ENCODE measurements at places on chromosomes 2 and 18.
A peak's percentile ranks its signal among the peaks of the same experiment; 100 is the strongest.

DNA sequence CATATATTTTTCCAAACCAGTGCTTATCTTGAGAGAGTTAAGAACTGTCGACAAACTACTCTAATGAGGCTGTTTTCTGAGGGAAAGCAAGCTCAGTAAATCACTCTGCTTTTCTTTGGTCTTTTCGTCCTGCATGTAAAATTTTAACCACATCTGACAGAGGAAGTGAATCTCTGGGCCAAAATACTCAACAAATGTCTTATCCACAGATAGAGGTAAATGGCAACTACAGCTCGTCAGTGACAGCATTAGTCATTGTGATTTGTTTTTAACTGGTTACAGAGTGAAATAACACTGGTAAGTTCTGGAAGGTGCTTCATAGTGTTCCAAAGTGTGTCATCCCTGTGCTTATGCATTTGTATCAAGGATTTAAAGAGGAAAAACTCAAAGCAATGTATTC lies 82.6 kb upstream of the SLC8A1 start:
- no peak for DNase-seq

DNA sequence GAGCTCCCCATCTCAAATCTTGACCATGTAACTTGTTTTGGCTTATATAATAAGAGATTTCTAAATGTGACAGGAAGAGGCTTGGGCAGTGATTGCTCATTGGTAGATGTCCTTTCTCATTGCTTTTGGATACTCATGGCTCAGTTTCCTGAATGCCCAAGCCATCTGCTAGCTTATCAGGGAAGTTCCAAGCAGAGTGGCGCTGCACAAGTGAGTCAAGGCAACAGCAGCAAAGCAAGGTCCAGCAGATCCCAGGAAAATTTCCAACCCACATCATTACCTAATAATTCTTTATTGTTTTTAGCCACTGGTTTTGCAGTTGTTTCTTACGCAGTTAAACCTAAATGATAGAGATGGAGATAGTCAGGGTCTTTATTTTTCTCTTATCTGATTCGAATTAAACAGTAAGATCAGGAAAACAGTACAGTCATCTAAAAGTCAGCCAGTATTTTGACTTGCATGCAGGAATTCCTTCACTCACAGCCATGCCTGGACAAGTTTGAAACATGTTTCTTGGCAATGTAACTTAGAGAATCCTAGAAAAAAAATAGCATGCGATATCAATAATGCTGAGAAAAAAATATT lies 349.7 kb upstream of the TMEFF2 start:
- DNase-seq = no peak

DNA sequence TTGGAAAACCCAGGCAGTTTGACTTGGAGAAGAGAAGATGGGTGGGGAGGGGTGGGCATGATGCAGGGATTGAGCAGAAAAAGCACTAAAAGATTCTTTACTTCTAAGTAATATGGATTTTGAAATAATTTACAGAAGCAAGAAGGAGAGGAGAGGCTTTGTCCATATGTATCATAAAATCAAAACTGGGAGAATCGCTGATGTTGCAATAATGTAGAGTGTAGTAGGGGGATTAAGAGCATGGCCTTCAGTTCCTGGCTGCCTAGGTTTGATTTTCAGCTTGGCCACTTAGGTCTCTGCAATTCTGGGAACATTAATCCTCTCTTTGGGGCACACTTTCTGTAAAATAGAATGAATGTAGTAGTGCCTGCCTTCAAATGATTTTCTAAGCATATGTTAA lies 1760.4 kb upstream of the CELF4 start:
- DNase-seq = no peak

GRCh38 chr18:59123588-59124369 lies 15.9 kb upstream of the SEC11C start:
- no peak for DNase-seq

- no peak for DNase-seq
Observed at GRCh38 chr2:135998879-135999278, 13.5 kb upstream of the DARS1 start.

DNA sequence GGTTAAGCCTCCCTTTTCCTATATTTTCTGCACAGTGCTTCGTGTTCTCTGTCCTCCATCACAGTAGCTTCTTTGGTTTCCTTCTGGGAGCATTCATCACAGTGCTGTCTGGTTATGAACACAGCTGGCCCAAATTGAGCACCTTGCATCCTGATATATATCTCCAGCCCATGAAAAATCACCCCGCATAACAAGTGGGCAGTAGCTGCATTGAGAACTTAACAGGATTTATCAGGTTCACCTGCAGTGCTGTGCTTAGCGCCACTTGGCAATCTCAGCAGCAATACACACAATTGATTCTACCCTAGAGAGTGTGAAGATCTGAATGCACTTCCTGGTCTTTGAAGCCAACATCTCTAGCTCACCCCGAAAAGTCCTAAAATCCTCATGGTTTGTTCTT lies 408.0 kb downstream of the RNF144A start:
- no peak for DNase-seq

- DNase-seq = no peak
Observed at GRCh38 chr2:20184067-20184938, 40.6 kb downstream of the SDC1 start.

DNA sequence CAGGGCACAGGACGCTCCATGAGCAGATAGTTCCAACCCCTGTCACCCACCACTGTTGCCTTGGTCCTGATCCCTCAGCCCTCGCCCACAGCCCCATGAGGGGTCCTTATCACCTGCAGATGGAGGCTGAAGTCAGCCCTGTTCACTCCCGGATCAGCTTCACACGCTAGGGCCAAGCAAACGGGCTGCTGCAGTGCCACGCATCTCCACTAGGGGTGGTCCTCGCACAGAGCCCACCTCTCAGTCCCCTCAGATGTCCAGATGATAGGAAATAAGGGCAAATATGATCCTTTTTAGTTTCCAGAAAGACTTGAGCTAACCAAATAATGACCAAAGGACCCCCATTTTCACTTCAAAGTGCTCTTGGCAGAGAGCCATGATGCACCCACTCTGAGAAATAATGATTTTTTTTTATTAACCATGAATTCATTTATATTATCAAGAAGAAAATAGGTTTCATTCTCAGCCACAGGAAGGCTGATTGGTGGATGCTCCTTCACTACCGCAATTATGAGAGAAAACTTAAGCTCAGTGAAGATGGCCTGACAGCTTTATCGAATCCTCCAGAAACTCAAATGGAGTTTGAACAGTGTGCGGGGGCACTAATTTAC lies 71.9 kb upstream of the KLHL29 start:
- peak; percentile 27 for DNase-seq

GRCh38 chr2:109032229-109032820 lies 43.3 kb upstream of the EDAR start:
- no peak for DNase-seq

- DNase-seq = peak; percentile 57
Observed at GRCh38 chr2:108029496-108029895, 43.2 kb downstream of the SLC5A7 start.

DNA sequence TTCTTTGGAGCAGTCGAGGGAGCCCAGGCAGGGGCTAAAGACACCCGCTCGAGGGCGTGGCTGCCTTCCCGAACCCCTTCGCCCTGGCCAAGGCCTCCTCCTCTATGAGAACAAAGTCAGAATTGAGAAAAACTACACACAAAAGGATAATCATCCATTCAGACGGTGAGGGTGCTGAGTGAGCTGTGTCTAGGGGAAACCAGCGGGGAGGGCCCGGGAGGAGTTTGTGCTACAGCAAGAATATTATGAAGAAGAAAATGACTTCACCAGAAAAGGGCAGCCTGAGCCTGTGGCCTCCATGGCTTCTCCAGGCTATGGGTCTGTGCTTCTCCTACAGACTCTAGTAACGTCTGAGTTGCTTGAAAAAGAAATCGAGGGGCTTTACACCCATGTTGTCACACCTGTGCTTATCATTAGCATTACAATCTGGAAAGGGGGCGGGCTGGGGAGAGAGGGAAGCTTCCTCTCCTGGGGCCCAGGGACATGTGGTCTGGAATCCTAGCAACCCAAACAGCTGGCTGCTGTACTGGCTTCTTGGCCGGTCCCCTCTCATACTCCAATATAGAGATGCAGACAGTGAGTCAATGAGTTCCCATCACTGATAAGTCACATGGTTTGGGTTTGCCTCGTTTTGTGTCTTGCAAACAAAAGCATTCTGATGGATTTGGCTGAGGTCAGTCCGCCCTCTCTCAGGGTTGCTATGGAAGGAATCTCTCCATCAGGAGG lies 52.0 kb upstream of the ARL4C start:
- peak; percentile 79 for DNase-seq

DNA sequence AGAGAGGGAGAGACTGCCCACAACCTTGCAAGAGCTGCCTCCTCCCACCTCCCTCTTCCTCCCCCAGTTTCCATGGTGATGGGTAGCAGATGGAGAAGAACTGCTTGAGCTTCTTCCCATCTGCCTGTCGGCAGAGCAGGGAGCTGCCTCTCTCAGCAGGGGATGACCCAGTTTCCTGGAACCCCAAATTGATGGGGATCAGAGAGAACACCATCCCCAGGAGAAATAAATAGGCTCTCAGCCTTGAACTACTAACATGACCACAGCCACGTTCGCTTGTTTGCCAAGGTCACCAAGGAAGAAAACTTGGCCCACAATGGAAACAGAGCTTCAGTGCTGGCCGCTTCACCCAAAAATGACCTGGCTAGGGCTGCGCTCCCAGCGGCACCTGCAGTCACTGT lies 82.2 kb downstream of the ADD2 start:
- no peak for DNase-seq

- no peak for DNase-seq
Observed at GRCh38 chr2:48725696-48726494, 29.6 kb downstream of the LHCGR start.

DNA sequence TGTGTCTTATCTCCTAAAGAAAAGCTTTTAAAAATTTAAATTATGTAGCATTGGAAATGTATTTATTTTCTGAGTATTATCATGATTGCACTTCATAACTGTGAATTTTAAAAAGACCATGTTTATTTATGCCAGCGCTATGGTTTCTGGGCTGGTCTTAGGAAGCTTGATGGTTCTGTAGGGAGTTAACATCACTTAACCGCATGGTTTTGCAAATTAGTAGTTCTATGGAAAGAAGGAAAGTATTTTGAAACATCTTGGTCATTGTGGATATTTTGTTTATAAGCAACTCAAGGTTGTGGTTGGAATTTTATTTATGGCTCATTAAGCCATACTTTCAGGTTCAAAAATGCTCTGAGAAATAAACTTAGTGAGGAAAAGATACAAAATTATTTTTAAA lies 549.4 kb downstream of the STK39 start:
- DNase-seq = no peak

DNA sequence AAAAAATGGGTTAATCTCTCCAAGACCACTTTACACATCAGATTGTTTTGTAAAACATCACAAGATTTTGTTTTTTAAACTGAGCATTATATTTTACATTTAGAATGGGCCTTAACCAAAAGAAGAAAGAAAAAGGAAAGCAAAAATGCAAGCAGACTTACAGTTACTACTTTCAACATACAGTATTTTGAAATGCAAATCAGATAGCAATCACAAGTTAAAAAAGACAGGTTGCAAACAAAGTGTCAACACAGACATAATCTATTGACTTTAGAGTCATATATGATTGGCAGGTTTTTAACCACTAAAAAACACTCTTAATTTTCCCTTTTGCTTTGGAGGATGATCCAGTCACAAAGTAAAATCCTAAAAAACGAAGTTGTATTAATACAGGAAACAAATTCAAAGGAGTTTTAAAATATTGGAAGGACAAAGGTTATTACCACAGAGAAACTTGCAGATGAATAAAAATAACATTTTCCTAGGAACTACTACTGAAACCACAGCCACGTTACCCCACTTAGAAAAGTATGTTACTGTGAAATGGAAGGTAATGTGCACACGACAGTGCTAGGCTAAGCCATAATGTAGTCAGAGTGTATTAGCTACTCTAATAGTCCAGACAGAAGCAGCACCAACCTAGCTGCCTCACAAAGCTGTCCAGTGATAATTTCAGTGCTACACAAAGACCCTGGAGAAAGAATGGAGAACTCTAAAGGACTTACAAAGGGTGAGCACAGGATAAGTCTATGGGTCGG lies 22.9 kb downstream of the DARS1 start:
- no peak for DNase-seq

DNA sequence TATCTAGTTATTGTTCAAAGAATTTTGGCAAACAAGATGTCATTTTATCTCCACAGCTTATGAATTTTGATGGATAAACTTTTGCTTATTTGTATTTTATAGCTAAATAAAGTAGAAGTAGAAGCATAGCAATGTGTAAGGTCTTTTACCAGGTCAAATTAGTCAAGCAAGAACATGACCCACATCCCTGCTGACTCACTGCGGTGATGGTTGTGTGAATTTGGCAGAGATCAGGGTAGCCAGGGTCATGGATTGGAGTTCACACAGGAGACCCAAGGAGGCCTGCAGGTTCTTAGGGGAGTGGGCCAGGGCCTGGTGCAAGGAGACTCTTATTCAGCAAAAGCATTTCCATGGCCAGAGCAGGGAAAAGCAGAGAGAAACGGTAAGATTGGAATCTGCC lies 18.7 kb downstream of the SP140 start:
- no peak for DNase-seq

- no peak for DNase-seq
Observed at GRCh38 chr2:240369801-240370585, 65.5 kb upstream of the GPC1 start.

DNA sequence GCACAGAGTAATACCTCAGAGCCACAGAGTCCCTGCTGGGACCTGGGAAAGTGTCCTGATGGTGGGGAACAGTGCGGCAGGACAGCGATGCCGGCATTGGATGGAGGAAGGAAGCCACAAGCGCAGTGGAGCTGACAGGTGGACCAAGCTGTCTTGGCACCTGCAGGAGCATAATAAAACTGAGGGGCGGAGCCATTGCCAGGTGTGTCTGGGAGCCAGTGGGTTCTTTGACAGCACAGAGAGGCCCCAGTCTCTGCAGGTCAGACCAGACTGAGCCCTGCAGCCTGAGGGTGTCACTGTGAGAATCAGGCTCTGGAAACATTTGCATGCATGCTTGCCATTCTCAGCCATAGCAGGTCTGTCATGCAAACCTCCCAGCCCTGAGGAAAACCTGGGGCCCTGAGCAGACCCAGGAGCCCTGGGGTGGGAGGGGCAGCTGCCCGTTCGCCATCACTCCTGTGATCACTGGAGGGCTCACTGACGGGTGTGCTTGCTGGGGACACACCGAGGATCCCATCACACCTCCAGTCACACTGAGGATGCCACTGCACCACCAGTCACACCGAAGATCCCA lies 210.5 kb upstream of the HDAC4 start:
- no peak for DNase-seq

GRCh38 chr2:222877556-222878300 lies 16.9 kb downstream of the ACSL3 start:
- DNase-seq = no peak

DNA sequence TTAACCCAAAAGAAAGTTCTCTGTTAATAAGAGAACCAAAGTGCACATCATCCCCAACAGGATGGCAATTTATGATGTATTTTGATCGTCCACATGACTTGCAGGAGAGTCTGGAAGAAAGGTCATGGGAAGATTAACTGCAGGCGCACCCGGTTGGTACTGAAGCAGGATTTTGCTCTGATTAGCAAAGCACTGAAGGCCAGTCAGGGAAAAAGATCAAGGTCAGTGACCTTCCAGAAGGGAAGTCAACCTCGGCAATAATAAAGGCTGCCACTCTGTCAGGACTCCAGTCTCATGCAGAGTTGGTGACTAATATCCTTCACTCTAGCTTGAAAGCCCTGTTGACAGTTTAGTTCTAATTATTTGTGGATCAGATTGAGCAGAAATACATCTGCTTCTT lies 432.7 kb upstream of the RAB12 start:
- no peak for DNase-seq

All from NCI-H345 (cell line).